OCI-LY7 (cell line): ENCODE measurements at places on chromosomes 7 and 10. TPM values are rescaled to one million over a fixed set of nuclear protein-coding genes. Genes with fewer than 3 reads are reported as not detected.

Gene ADAM8
- 16.3 and 17.6 TPM in 2 replicates for total RNA-seq

Gene GPR15LG
- not detected in 2 replicates for total RNA-seq

Gene C10orf62
- total RNA-seq = not detected in 2 replicates

Gene EFCAB10
- total RNA-seq = not detected in 2 replicates

Gene NUDT5
- total RNA-seq = 92.1 and 105 TPM in 2 replicates

Gene SLC18A3
- not detected in 2 replicates for total RNA-seq

Gene VENTX
- not detected in 2 replicates for total RNA-seq

Gene HKDC1
- total RNA-seq = not detected in 2 replicates

Gene C10orf67
- not detected in 2 replicates for total RNA-seq

Gene LRRN3
- total RNA-seq = not detected in 2 replicates

Gene ZNF488
- 0.30 and 0.34 TPM in 2 replicates for total RNA-seq

Gene SOSTDC1
- not detected in 2 replicates for total RNA-seq

Gene C7orf33
- not detected in 2 replicates for total RNA-seq

Gene NKX2-3
- total RNA-seq = not detected in 2 replicates

Gene LIPM
- total RNA-seq = not detected in 2 replicates

Gene TM9SF3
- 80.2 and 88.8 TPM in 2 replicates for total RNA-seq

Gene COL17A1
- 0.15 and 0.17 TPM in 2 replicates for total RNA-seq

Gene NAT16
- total RNA-seq = not detected in 2 replicates

Gene SPDYE11
- not detected in 2 replicates for total RNA-seq

Gene TEX47
- not detected in 2 replicates for total RNA-seq

Gene RELN
- total RNA-seq = not detected in 2 replicates

Gene ANKRD61
- total RNA-seq = 0.27 and 0.68 TPM in 2 replicates

Gene MBLAC1
- 3.7 and 4.5 TPM in 2 replicates for total RNA-seq

Gene WASL
- total RNA-seq = 6.3 and 7.2 TPM in 2 replicates

Gene MAP3K8
- total RNA-seq = 21.6 and 21.9 TPM in 2 replicates

Gene ZNF117
- total RNA-seq = 29.2 and 32.8 TPM in 2 replicates

Gene HTR7
- total RNA-seq = 0.10 TPM in 1 of 2 replicates, not detected in the other
